Stimulated activated CD4-positive, alpha-beta T cell treated with anti-CD3 and anti-CD28 coated beads, TNF-alpha, amount 100 ng/mL, for 4 hours (primary cell): ENCODE measurements at places on chromosomes 11 and 22.

- DNase-seq, result no peak
These were observed 108.4 kb downstream of the SPON1 start for GRCh38 chr11:14070896-14071295.

GRCh38 chr11:603154-603553 is 12.6 kb downstream of the IRF7 start:
- DNase-seq, result no peak

DNA sequence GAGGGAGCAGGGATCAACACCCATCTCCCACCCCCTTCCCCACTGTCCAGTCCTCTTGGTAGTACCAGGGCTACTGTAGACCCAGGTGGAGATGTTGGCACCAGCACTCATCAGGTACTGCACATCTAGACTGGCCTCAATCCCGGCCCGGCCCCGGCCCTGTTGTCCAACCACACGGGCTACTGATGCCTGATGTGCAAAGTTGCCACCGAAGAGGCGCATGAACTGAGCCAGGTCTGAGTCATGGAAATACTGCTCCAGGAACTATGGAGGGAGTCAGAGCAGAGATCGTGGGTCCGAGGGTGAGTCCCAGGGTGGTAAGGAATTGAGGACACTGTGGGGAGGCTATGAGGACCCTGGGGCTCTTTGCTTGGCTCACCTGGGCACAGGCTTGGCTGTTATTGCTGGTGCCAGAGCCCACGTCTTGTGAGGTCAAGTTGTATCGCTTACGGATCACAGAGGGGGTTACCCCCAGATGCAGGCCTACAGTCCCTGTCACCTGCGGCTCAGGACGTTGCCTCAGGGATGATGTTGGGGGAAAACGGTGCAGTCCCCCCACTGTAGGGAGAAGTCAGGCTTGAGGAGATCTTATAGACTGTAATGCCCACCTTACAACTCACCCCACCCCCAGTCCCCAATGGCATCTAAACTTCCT is 2.5 kb downstream of the TPP1 start:
- DNase-seq, result no peak

DNA sequence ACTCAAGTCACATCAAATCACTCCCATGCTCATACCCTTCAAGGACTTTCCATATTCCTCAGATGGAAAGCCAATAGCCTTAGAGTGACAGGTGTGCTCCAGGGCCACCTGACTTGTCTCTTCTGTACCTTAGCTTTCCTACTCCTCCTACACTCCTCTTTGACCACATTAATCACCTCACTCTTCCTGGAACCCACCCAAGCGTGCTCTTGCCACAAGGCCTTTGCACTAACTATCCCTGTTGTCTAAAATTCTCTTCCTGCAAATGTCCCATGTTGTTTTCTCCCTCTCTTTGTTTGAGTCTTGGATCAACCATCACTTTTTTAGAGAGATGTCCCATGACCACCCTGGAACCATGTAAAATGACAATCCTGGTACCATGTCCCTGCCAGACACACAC is 244.1 kb downstream of the AASDHPPT start:
- DNase-seq, result no peak

GRCh38 chr11:59999691-60000090 is 17.3 kb upstream of the OOSP4B start:
- no peak for DNase-seq

GRCh38 chr11:126468102-126468521 is 112.6 kb downstream of the ST3GAL4 start:
- DNase-seq, result no peak

DNA sequence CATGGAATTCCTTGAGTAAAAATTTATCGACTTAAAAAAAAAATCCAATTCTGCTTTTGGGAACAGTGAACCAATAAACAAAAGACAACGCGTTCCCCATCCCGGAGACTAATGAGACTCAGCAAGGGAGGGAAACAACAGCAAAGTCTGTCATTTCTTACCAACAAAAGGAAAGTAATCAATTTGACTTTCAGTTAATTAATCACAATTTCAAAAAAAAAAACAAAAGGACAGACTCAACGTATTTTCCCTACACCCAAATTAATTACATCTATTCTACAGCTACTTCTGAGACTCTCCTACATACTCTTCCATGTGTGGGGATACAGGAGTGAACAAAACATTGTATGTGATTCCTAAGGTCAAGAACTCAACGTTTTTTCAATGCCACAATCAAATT is 1.9 kb downstream of the RDX start:
- no peak for DNase-seq

- no peak for DNase-seq
These were observed 3.7 kb downstream of the SHANK2 start for GRCh38 chr11:71248656-71249055.

GRCh38 chr22:24140357-24140756 is 40.9 kb upstream of the SUSD2 start:
- DNase-seq, result no peak

DNA sequence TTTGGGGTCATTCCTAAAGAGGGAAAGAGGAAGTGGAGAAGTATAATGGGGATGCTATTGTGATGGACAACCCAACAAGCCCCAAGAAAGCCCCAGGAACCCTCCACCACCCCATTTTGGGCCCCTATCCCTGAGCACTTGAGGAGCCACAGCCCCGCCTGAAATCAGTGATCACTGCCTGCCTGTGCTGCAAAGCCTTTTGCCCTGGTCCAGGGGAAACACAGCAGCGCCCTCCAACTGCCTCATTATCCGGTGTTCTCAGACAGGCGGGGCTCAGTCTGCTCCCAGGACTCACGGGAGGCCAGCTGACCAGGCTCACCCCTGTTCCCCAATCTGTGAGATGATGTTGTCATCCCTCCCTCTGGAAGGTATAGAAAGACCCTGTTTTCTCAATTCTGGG is 44.7 kb upstream of the TTC12 start:
- DNase-seq, result no peak

DNA sequence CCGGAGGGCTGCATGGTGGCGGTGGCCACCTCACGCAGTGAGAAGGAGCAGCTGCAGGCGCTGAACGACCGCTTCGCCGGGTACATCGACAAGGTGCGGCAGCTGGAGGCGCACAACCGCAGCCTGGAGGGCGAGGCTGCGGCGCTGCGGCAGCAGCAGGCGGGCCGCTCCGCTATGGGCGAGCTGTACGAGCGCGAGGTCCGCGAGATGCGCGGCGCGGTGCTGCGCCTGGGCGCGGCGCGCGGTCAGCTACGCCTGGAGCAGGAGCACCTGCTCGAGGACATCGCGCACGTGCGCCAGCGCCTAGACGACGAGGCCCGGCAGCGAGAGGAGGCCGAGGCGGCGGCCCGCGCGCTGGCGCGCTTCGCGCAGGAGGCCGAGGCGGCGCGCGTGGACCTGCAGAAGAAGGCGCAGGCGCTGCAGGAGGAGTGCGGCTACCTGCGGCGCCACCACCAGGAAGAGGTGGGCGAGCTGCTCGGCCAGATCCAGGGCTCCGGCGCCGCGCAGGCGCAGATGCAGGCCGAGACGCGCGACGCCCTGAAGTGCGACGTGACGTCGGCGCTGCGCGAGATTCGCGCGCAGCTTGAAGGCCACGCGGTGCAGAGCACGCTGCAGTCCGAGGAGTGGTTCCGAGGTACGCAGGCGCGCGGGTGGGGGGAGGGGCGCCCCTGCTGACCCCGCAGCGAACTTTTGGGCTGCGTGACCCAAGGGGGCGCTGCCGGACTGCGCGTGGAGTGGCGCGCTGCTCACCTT is 670 bp downstream of the NEFH start:
- DNase-seq, result no peak

GRCh38 chr11:16889905-16890304 is 124.3 kb downstream of the PLEKHA7 start:
- DNase-seq, result no peak

DNA sequence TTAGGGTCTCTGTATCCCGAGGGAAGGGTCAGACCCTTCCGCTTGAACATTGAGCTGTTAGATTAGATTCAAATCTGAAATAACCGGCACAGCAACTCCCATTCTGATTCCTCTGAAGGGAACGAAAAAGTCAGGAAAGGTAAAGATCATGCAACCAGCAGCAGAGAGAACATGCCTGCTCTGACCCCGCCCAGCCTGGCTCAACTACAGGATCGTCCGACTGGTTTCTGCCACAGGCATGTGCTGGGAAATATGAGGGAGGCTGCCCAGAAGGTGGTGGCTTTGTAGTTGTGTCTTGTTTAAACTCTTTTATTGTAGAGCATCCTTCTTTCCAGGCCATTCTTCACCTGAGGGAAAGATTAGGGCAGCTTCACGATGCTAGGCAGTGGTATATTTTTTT is 5.0 kb upstream of the MTNR1B start:
- DNase-seq, result no peak

DNA sequence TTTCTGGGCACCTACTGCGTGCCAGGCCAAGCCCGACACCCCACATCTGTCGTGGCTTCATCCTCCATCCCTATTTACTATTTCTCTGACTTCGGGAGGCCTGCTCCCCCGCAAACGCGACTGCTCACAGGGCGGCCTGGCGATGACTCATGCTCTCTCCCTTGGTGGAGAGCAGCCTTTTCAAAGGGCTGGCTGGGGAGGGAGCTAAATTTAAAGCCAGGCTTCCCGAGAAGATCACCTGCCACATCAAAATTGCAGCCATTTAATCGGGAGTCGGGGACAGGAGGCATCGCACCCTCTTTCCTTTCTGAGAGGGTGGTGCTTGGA is 24.9 kb upstream of the SHISAL1 start:
- no peak for DNase-seq

DNA sequence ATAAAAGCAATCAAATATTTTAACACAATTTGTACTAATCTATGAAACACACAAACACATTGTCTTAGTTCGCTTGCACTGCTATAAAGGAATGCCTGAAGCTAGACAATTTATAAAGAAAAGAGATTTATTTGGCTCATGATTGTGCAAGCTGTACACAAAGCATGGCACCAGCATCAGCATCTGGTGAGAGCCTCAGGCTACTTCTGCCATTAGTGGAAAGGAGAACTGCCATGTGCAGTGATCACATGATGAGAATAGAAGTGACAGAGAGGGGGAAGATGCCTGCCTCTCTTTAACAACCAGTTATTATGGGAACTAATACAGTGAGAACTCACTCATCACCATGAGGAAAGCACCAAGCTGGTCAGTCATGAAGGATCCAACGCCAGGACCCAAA is 105.1 kb downstream of the GUCY1A2 start:
- DNase-seq, result no peak

DNA sequence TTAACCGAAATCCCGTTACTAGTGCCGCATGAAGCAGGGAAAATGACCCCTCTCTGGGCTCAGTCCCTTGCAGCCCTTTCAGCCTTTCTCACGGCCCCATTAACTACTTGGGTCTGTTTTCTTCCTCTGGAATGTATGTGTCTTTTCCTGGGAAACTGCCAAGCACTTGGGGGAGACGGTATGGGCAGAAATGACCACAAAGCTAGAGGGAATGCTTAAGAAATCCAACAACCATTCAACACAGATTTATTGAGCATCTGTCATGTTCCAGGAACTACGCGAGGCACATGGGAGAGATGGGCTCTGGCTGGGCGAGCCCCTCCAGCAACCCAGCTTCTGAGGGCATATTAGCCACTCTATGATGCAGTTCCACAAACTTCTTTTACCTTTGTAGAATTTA is 462.6 kb downstream of the BUD13 start:
- no peak for DNase-seq

- DNase-seq, result no peak
These were observed 15.7 kb upstream of the ARFGAP3 start for GRCh38 chr22:42872821-42873220.

- DNase-seq, result no peak
These were observed 10.4 kb upstream of the ARHGAP8 start for GRCh38 chr22:44741929-44742328.

DNA sequence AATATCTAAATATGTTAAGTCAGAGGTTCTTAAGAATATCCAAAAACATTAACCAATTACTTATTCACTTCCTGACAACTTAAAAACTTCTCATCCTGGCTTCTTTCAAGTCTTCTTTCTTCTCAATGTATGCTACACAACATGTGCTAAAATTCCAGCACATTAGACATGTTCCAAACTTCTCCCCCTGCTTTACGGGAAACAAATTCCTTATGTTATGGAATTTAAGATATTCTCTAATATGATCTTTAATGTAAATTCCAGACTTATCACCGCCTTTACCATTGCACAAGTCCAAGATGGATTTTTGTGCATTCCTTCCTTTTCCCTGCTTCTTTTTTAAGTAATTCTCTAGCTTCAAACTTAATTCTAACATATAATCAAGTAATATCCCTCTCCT is 964.5 kb upstream of the CHORDC1 start:
- no peak for DNase-seq

DNA sequence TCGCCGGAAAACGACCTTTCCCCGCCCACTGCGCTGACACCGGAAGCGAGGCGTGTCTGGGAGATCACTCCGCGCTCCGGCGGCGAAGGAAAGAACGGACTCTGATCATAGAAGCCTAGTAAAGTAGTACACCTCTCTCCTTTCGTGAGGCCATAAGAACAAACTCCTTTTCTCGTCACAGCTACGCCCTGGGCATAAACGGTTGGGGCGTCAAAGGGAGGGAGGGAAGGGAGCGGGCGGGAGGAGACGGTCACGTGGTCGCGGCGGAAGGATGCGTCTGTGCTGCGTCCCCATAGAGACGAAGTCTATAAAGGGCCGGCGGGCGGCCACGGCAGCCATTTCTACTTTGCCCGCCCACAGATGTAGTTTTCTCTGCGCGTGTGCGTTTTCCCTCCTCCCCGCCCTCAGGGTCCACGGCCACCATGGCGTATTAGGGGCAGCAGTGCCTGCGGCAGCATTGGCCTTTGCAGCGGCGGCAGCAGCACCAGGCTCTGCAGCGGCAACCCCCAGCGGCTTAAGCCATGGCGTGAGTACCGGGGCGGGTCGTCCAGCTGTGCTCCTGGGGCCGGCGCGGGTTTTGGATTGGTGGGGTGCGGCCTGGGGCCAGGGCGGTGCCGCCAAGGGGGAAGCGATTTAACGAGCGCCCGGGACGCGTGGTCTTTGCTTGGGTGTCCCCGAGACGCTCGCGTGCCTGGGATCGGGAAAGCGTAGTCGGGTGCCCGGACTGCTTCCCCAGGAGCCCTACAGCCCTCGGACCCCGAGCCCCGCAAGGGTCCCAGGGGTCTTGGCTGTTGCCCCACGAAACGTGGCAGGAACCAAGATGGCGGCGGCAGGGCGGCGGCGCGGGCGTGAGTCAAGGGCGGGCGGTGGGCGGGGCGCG is at the start of gene ATF4:
Gene ATF4 (plus strand): TSS at position 337 of the 880 bp plus-strand sequence. CDS start 884 bp downstream, outside the sequence.
- peak; percentile 94 for DNase-seq

GRCh38 chr11:86606836-86607481 is 65.5 kb downstream of the ME3 start:
- no peak for DNase-seq

DNA sequence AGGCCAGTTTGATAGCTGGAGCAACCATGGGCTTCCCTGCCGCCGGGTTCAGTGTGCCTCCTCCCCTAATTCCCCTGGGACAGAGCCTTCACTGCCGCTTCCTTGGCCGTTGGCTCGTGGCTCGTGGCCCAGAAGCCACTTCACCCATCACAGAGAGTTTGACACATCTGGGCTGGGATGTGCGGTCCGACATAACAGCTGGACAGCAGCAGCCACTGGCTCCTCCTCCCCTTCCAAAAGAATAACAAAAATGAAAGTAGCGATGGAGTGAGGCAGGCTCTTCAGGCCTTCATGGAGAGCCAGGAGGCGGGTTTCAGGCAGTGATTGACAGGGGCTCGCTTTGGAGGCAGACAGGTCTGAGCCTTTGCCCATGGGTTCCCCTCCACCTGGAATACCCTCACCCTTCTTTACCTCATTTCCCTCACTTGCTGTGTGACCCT is 8.2 kb downstream of the CREB3L1 start:
- DNase-seq, result no peak
